ENCODE measurements at places on chromosomes 11 and 22.
A peak's percentile ranks its signal among the peaks of the same experiment; 100 is the strongest.

GRCh38 chr22:24894220-24894975 is 52.1 kb downstream of the LHFPL7 start:
- peak; percentile 94 for DNase-seq

GRCh38 chr11:35822815-35823495 is 120.9 kb upstream of the LDLRAD3 start:
- no peak for DNase-seq

DNA sequence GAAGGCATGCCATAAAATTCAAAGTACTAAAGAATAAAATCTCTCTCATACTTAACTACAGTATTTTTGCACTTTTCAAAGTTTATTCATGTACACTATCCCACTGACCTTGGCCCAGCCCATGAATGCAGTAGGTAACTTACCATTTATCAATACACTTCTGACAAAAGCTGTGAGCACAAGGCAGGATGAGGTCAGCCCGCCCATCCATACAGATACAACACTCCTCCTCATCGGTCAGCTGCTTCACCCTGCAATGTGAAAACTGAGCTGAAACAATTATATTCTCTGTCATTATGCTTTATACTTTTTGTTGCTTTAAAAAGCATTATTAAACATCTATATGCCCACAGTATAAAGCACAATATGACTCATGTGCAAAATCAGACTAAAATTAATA is 22.1 kb downstream of the RNF141 start:
- no peak for DNase-seq

DNA sequence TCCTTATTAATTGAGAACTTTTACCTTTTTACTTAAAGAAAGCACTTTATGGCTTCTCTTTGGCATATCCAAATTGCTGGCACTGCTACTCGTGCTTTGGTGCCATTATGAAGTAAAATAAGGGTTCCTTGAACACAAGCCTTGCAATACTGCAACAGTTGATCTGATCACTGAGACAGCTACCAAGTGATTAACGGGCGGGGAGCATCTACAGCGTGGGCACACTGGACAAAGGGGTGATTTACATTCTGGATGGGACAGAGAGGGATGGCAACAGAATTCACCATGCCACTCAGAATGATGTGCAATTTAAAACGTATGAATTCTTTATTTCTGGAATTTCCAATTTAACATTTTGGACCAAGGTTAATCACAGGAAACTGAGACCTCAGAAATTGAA is 7.7 kb downstream of the CHRDL2 start:
- no peak for DNase-seq

- no peak for DNase-seq
These were observed 18.2 kb downstream of the PAK1 start for GRCh38 chr11:77455740-77456139.

- DNase-seq = peak; percentile 52
These were observed at the start of gene SLC15A3 for GRCh38 chr11:60951904-60952741. TSS of gene SLC15A3 (minus strand) at chr11:60952176. CDS start at chr11:60951551, 625 bp downstream.

GRCh38 chr11:125593114-125593820 is 615 bp downstream of the STT3A start:
- peak; percentile 58 for DNase-seq

GRCh38 chr11:70824605-70825245 is 426.4 kb downstream of the CTTN start:
- no peak for DNase-seq

GRCh38 chr11:131157678-131158077 is 212.7 kb upstream of the NTM start:
- DNase-seq = no peak

- no peak for DNase-seq
These were observed 16.0 kb downstream of the RASD2 start for GRCh38 chr22:35556666-35557065.

GRCh38 chr11:130043575-130043974 is 26.1 kb upstream of the APLP2 start:
- no peak for DNase-seq

GRCh38 chr11:120340529-120340928 is 4.3 kb downstream of the ARHGEF12 start:
- DNase-seq = no peak

GRCh38 chr11:18329196-18329870 is 7.0 kb downstream of the GTF2H1 start:
- DNase-seq = no peak

GRCh38 chr11:113971506-113972195 is 3.3 kb upstream of the HTR3A start:
- no peak for DNase-seq

DNA sequence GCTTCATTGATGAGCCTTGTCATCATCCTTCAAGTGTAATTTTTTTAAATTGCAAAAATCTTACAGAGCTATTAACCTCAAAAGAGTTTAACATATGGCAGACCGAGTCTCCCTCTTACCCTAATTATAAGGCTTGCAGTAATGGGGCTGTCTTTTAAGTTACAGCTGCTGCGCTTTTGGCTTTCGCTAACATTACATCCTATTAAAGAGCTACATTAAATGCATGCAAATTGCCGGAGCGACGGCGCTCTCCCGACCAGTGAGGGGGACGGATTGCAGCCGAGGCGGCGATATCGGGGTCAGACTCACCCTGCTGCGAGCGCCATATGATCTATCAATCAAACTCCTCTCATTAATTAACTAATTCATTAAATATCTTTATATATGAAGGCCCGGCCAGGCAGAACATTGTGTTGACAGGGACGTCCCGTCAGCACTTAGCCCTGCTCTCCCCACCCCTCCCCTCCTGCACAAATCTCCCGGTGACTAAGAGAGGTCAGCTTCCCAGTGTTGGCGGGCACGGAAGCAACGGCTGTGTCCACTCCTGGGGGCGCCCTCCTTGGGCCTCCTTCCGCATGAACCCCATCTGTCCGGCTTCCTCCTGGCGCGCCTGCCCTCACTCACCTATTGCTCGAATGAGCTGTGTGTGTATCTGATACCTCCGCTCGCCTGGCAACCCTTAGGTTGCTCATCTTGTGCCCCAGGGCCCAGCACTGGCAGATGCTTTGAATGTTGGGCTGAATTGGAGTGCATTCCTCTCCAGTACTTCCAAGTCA is 156.0 kb upstream of the CADM1 start:
- no peak for DNase-seq

DNA sequence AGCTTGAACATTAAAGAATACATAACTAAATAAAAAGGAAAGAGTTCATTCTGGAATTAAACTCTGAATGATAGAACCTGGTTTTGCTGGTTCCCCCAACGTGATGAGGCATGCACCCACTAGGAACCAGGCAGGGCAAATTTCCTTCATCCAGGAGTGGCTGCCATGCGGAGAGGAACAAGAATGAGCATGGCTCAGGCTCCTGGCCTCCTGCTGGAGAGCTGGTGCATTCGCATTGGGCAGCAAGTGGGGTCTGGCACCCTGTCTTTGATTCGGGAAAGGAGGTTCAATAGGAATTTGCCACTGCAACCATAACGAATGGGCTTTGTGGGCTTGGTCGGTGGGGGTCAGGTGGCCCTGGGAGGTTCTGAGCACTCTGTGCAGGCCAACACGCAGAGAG is 169.8 kb upstream of the TENM4 start:
- no peak for DNase-seq

GRCh38 chr11:61842528-61842820 is 14.4 kb downstream of the FADS2 start:
- no peak for DNase-seq

DNA sequence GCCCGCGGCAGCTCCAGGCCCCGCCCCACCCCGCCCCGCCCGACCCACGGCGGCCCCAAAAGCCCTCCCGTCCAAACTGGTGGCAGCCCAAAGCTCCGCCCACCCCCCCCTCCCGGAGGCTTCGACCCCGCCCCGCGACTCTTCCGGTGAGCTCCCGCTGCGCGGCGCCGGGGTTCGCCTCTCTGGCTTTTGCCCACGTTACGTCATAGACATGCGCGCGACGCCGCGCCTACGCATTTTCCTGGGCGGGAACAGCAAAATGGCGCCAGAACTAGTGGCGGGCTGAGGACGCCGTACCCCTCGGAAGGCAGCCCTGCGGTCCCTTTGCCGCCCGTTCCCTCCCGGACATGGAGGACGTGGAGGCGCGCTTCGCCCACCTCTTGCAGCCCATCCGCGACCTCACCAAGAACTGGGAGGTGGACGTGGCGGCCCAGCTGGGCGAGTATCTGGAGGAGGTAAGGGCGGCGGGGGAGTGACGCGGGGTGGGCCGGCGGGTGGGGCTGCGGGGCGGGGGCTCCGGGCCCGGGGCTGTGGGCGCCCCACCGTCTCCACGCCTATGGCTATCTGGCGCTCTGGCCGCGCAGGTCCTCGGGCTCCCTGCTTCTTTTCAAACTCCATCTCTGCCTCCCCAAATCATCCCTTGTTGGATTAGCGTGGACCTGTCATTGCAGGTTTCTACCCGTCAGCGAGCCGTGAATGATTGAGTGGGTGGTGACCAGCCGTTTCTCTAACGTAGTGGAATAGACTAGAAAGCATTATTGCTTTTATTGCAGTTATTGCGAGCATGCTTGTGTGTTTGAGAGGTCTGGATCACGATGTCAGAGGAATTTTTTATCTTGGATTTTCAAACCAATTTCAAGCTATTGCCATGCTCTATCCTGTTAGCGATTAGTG is at the start of gene NCAPH2:
TSS of gene NCAPH2 (plus strand) at position 234 of the 894 bp plus-strand sequence. CDS start at position 348, 114 bp downstream.
- DNase-seq = peak; percentile 96

- peak; percentile 19 for DNase-seq
These were observed at the start of gene PARVB for GRCh38 chr22:44024288-44024921. TSS of gene PARVB (plus strand) at chr22:44024302. CDS start at chr22:44024340, 38 bp downstream.

- DNase-seq = peak; percentile 44
These were observed 24.6 kb upstream of the ACER3 start for GRCh38 chr11:76835928-76836612.

DNA sequence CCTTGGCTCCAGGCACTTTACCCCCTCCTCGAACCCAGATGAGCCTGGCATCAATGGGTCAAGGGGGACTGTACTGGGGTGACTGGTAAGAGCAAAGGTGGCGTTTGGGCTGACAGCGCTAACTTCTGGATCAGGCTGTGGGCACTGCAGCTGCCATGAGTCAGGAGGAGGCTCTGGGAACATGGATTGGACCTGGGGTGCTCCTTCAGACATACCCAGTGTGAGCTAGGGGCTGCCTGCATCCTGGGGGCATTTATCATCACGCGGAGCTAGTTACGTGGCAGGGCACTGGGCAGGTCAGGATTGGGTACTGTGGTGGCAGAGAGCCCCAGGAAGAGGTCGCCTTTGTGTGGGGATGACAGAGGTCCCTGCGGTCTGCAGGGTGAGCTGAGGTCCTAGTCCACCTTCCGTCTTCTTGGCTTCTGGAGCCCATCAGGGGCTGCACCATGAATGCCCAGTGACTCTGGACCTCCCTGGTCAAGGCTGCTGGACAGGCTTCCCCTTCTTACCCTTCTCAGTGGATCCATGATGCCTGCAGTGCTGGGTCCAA is 13.1 kb downstream of the GRIK4 start:
- DNase-seq = no peak

GRCh38 chr11:83655976-83656375 is 369.8 kb upstream of the CCDC90B start:
- no peak for DNase-seq

DNA sequence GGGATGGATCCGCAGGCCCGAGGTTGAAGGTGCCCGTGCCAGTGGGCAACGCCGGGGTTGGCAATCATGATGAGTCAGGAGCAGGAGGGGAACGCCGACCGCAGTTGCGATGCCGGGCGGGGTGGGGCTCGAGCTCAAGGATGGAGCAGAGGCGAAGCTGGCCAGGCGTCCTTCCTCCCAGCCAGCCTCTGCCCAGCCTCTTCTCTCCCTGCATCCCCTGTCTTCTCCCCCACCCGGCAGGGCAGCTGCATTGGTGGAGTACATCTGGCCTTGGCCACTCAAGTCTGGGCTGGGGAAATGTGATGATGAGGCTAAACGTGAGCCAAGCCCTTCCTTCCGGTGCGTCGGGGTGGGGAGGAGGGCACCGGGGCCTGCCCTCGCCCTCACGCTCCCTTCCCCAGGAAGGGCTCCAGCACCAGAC is 3.9 kb downstream of the IFITM10 start:
- DNase-seq = no peak

DNA sequence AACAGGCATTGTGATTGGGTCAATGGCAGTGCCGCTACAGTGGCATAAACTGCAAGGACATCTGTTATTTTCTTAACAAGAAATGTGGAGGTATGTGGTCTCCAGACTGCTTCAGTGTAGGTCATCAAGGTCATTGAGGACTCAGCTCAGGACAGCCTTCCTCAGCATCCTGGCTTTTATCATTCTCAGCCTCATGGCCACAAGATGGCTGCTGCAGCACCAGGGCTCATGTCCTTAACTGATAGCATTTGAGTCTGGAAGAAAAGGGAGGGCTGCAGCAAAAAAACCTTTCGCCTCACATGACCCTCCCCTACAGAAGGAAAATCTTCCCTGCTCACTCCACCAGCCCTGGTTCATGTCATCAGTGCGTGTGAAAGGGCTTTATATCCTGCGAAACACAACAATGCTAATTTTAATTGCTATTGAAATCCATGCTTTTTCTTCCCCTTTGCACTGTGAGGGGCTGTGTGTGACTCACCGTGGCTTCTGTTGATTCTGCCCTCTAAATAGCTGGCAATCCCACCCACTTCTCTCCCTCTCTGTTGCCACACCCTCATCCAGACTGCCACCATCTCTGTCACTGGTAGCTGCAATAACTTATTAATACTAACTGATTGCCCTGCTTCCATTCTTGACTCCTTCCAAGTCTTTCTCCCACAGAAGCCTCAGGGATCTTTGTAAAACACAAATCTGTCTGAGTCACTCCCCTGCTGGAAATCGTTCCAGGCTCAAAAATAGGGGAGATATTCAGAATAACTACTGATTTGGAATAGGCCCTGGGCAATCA is 43.8 kb downstream of the CHRDL2 start:
- no peak for DNase-seq

GRCh38 chr22:36088292-36088691 is 59.7 kb upstream of the RBFOX2 start:
- no peak for DNase-seq

- peak; percentile 79 for DNase-seq
These were observed 876 bp upstream of the UBE2L6 start for GRCh38 chr11:57568330-57568766.

GRCh38 chr11:12414611-12415010 is 37.2 kb downstream of the PARVA start:
- DNase-seq = no peak

DNA sequence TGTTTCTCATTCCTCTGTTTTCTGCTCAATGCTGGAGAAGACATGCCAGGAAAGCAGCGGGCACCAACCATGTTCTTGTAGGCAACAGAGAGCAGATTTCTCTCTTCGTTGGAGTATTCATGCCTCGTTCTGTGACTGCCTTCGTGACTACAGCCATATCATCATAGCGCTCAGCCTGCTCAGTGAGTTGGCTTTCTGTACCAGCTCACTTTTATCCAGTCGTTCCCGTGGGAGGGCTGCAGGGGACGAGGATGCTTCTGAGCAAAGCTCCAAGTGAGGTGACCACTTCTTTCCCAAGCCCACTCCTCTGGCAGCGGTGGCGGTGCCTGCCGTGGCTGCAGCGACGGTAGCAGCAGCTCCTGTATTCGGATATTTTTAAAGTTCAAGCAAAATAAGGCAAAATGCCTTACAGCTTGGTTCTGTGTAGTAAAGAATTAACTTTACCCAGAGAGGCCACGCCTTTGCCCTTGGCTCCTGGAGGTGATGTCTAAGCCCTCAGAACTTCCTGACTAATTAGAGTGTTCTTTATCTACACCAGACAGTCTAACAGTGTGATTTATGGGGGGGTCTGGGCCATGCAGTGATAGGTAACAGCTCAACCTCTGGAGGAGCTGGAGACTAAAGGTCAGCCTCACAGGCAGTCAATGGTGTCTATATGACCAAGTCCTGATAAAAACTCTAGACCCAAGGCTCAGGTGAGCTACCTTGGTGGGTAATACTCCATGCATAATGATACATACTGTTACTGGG is 35.3 kb downstream of the LDHAL6A start:
- DNase-seq = no peak

- DNase-seq = no peak
These were observed 8.4 kb downstream of the VWA5A start for GRCh38 chr11:124123622-124124021.

All from LHCN-M2 (cell line).